Hindlimb muscle (tissue), 1 donor: ENCODE measurements at places on chromosomes 12 and 14. TPM values are rescaled to one million over a fixed set of nuclear protein-coding genes. Genes with fewer than 3 reads are reported as not detected.

- DNase-seq: no peak
Measured at GRCh38 chr12:61854902-61855301, 405.3 kb upstream of the USP15 start.

GRCh38 chr12:70719672-70720420 is 82.6 kb upstream of the PTPRB start:
- peak; percentile 72 for DNase-seq

GRCh38 chr12:105158876-105159275 is 51.3 kb downstream of the WASHC4 start:
- DNase-seq: peak; percentile 26

- peak; percentile 43 for DNase-seq
Measured at GRCh38 chr14:69572030-69572840, 2.4 kb downstream of the CCDC177 start.

DNA sequence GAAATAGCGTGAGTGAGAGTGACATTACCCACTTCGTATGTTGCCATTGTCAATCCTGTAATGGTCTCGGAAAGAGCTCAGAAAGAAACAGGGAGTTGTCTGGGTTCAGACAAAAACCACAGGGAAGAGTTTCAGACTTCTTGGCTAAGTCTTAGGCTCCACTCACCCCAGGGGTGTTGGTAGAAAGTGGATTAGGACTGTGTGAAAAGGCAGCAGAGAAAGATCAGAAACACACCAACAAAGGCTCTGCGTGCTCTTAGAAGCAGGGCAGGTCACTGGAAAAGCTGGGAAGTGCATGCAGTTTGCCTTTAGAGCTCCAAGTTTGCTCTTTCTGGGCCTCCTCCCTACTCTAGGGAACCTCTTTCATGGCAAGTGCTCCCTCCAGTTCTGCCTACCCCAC is 106.1 kb upstream of the PLXNC1 start:
- no peak for DNase-seq

GRCh38 chr14:44505588-44505987 is 1.5 kb downstream of the FSCB start:
- no peak for DNase-seq

GRCh38 chr14:68841016-68841809 is 48.3 kb upstream of the ZFP36L1 start:
- DNase-seq: no peak

DNA sequence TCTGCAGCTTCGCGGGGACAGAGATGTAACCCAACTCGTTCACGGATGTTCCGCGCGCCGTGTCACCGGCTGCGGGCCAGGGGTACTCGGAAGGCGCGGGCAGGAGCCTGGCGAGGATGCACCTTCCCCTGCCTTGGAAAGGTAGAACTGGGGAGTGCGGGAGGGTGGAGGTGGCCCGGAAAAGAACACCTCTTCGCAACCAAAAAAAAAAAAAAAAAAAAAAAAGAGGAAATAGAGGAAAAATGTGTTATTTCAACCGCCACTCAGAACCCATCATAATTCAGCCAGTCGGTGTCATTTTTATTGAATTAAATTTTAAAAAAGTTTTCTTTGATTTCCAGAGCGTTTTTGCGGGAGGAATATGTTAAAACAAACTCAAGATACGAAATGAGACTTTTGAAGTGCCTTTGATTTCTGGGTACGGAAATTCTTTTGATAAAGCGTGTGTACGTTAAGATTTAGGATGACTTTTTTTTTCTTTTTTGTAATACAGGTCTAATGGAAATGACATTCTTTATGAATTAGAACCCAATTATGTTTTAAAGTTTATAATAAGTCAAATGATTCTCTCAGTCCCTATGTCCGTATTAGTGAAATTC is 8.9 kb downstream of the CDKN1B start:
- DNase-seq: no peak

DNA sequence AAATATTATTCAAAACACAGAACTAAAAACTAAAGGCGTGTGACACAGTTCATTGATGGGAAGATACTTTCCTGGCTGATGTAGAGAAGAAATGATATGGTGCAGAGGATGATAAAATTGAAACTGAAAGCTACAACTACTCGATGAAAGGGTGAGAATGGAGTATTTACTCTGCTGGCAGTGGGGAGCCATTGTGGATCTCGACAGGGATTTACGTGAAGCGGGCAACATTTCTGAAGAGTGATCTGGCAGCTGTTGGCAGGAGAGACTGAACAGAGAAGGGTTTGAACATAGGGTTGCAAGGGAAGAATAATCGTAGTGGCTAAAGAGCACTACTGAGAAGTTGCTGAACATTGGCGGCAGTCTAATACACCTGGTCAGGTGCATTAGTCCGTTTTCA is 464.9 kb downstream of the PDZRN4 start:
- no peak for DNase-seq

GRCh38 chr14:87411370-87411769 is 581.6 kb downstream of the GALC start:
- no peak for DNase-seq

GRCh38 chr14:54202288-54202687 is 194.5 kb upstream of the CDKN3 start:
- DNase-seq: no peak

DNA sequence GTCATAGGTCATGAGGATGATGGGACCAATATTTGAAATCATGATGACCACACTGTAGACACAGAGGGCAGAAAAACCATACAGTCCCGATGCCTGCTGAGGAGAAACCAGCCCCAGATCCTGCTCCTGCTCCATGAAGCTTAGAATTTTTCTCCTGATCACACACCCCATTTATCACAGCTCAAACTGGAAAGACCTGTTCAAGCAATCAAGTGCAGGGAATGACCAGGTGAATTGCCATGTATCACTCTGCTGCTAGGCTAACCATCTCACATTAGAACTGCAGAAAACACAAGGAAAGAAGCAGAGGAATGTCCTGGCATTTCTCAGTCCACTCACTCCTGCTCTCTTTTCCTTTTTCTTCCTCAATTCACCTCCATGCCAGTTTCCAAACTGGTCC is 18.1 kb downstream of the MANSC1 start:
- no peak for DNase-seq

GRCh38 chr12:130124605-130125244 is 37.5 kb upstream of the FZD10 start:
- no peak for DNase-seq

DNA sequence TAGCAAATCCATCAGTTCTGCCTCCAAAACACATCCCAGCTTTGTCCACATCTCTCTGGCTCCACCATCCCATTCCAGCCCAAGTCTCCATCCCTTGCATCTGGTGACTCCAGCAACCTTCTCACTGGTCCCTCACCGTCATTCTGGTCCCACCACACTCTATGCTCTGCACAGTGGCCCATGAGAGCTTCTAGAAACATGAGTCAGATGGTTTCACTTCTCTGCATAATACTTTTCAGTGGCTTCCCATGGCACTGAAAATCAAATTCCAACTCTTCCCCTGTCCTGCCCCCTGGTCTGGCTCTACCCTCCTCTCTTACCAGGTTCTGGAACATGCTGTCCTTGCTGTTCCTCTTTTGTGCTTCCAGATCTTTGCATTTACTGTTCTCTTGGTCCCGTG is 17.2 kb upstream of the C12orf76 start:
- no peak for DNase-seq

- no peak for DNase-seq
Measured at GRCh38 chr12:97941686-97942354, 479.2 kb downstream of the RMST start.

ENDOU gene
- 0.35 TPM for polyA plus RNA-seq

IL31 gene
- polyA plus RNA-seq: not detected

PIWIL1 gene
- polyA plus RNA-seq: 0.09 TPM

IAPP gene
- polyA plus RNA-seq: not detected

RNF212B gene
- polyA plus RNA-seq: 0.62 TPM

STX2 gene
- polyA plus RNA-seq: 17.9 TPM

TOMM20L gene
- polyA plus RNA-seq: 1.8 TPM

KLHL33 gene
- 0.97 TPM for polyA plus RNA-seq

ESR2 gene
- polyA plus RNA-seq: 0.41 TPM
